EH (cell line): ENCODE measurements at places on chromosomes 6 and 20.

DNA sequence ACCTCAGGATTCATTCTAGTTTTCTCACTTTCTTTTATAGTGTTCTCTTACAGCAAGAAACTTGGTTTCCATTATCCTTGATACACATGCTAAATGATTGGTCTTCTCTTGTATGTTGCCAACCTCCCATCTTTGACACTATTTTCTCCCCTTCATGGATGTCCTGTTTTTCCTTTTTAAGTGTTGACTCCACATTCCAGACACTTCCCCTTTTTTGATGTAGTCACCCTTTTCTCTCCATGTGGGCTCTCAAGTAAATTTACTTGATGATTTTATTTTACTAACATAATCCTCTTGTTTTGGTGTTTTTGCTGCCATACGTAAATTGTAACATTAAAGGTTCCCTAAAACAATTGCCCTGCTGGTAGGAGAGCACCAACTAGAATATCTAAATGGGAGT, 148.1 kb downstream of the ZFAND3 start:
- no peak for DNase-seq

GRCh38 chr20:17501701-17502100, 29.5 kb downstream of the BFSP1 start:
- DNase-seq: no peak

- peak; percentile 10 for DNase-seq
Observed at GRCh38 chr20:588932-589672, 21.0 kb downstream of the TCF15 start.

- no peak for DNase-seq
Observed at GRCh38 chr6:62942000-62942399, 269.3 kb upstream of the FKBP1C start.

- no peak for DNase-seq
Observed at GRCh38 chr6:156944412-156944811, 167.2 kb downstream of the ARID1B start.

- peak; percentile 99 for DNase-seq
Observed at GRCh38 chr6:33840048-33840926, 36.5 kb upstream of the MLN start.

- peak; percentile 83 for DNase-seq
Observed at GRCh38 chr6:38262609-38263008, 377.1 kb downstream of the BTBD9 start.

DNA sequence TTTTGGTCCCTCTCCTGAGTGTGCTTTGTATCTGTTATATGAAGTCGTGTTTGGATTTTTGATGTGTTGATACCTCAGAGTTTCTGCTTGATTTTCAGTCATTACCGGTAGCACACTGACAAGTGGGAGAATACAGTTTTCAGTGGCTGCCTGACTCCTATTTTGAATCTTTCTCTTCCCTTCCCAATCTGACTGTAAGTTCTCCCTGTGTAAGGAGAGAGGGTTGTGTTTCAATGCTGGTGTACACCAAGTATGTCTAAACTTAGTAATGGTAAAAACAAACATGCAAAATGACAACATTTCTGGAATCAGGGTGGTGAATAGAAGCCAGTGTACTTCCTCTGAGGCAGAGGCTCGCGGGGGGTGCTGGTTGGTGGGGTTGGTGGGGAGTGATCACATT, 103.4 kb downstream of the HIVEP1 start:
- DNase-seq: no peak

GRCh38 chr6:36852481-36853147, 13.4 kb upstream of the CPNE5 start:
- DNase-seq: peak; percentile 85

GRCh38 chr6:163728442-163729126, 314.1 kb downstream of the QKI start:
- DNase-seq: no peak

DNA sequence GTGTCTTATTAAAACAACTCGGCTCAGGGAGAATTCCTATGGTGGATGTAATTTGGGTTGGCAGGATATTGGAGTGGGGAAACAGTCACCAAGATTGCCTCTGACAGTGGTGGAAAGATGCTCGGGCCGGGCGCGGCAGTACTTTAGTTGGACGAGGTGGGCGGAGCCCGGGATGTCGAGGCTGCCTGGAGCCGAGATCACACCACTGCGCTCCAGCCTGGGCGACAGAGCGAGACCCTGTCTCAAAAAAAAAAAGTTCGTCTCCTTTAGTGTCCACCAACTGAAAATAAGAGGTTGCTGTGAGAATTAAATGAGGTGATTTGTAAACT, 621 bp downstream of the NOL7 start:
- DNase-seq: peak; percentile 57

DNA sequence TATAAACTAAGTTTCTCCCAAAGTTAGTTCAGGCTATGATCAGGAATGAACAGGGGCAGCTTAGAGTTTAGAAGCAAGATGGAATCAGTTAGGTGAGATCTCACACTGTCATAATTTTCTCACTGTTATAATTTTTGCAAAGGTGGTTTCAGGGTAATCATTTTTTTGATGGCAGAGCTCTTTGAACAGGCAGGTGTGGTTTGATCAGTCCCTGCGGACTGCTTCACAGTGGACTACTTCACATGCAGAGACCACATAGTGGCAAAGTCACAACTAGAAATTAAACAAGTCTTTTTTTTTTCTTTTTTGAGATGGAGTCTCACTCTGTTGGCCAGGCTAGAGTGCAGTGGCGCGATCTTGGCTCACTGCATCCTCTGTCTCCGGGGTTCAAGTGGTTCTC, 6.8 kb downstream of the MAS1 start:
- no peak for DNase-seq

GRCh38 chr6:102619585-102619984, 1226.1 kb downstream of the GRIK2 start:
- peak; percentile 30 for DNase-seq

GRCh38 chr20:35166242-35166830, 5.5 kb upstream of the PROCR start:
- peak; percentile 17 for DNase-seq

DNA sequence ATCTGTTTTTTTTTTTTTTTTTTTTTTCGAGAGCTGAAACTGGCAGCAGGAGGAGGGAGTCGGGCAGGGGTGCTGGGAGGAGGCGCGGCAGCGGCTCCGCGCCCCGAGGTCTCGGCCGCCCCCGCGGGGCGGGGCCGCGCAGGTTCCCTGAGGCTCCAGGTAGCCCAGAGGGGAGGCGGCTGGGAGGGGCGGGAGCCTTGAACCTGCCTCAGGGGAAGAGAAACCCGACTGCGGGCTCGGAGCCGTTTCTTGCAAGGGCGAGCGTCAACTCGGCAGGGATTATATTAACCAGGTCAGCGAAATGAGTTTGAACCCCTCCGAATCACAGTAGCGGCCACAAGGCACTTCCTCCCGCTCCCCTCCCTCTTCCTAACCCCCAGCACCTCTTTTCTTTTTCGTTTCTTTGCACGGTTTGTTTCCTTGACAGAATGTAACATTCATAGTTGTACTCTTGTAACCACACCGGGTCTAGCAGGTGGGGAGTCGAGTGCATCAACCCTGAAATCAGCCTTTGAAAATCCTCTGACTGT, 2.0 kb downstream of the MYB start:
- no peak for DNase-seq

- no peak for DNase-seq
Observed at GRCh38 chr6:157748839-157749571, 74.0 kb upstream of the SNX9 start.

DNA sequence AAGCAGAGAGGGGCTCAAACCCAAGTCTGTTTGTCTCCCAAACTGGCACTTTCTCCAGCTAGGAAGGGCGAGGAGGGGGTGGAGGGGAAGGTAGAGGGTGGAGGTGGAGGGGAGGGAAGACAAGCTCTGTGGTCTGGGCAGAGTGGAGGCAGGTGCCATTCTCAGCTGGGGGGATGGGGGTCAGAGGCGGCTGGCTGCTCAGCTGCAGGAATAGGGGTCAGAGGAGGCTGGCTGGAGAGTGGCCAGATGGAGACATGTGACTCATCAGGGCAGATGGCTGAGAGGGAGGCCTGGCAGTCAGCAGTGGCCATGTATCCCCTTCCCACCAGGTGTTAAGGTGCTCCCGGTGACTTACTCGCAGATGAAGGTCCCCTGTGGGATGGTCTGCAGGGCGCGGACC, 3.5 kb upstream of the SLC44A4 start:
- peak; percentile 48 for DNase-seq

GRCh38 chr6:2516059-2516458, 234.7 kb downstream of the MYLK4 start:
- DNase-seq: no peak

GRCh38 chr6:122610690-122611455, 668 bp downstream of the PKIB start:
- DNase-seq: peak; percentile 4
